ENCODE measurements at places on chromosomes 7 and 10.

- DNase-seq, result no peak
Measured at GRCh38 chr7:126689037-126689436, 563.7 kb downstream of the GRM8 start.

- DNase-seq, result no peak
Measured at GRCh38 chr10:112330607-112331160, 43.2 kb upstream of the ACSL5 start.

DNA sequence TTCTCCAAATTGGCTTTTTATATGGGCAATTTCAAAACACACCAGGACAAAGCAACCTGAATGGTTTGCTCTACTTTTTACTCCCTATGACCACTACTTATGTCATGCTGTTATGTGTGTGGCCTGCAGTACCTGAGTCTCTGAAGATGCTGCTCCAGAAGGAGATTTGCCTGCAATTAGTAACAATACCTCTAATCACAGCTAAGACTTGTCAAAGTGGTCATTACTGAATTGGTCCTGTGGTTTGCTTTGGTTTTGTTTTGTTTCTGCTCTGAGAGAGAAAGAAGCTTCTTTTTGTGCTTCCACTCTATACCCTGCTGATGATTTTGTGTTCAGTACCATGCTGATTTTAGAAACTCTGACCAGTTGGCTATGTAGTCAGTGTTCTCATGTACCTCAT, 25.5 kb downstream of the HGF start:
- DNase-seq, result no peak

GRCh38 chr10:85641479-85642009, 725.1 kb downstream of the GRID1 start:
- DNase-seq, result no peak

DNA sequence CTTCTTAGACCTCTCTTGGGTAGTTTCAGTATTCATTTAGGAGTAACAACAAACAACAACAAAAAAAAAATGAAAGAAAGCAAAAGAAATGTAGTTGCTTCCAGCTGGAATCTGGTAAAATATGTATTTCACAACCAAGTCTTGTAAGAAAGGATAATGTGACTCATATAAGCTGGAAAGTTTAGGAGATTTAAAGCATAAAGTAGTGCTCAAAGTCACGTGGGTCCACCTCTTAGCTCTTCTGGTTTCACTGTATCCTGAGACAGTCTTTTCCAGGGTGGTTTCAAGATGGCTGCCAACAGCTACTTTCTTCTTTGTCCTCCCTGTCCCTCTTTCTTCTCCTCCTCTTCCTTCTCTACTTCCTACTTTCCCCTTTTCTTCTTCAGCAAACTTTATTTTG, 69.5 kb upstream of the CDK13 start:
- no peak for DNase-seq

DNA sequence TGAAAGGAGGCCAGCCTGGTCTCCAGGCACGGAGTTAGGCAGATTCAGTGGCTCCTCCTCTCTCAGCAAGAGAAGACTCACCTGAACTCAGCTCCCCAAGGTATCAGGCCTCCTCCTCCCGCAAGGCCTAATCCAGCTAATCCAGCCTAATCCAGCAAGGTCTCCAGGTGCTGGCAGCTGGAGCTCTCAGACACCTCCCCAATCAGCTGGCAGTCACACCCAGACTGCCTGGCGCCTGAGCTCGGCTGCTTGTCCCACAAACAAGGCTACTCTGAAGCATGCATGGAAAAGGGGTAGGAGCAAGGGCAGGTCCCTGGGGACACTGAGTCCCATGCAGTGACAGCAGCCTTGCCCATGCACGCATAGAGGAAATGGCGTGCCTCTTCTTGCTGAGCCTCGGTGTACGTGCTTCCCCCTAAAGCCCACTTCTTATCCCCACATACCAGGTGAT, 3.3 kb upstream of the OPN4 start:
- no peak for DNase-seq

- DNase-seq, result no peak
Measured at GRCh38 chr10:87664276-87664701, 4.6 kb downstream of the PAPSS2 start.

GRCh38 chr7:135712796-135713195, 15.2 kb downstream of the SLC13A4 start:
- no peak for DNase-seq

DNA sequence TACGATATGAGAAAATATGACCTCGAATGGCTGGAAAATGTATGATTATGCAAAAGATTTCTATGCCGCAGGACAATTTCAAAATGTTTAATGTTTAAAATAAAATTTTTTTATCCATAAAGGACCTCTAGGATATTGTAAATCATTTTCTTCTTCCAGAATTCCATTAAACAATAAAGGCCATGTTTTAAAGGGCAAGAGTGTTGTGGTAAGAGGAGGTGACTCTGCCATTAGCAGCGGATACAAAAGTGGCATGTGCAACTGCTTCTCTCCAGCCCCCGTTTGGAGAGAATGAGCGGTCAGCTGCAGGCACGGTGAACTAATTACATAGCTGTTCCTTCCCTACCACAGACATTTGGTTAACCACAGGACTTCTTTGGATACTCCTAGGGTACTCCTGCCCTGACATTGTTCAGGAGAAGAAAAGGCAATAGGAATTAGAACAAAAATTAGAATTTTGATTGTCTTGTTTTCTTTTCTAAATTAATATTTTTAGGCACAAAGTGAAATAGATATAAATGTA, 63.8 kb downstream of the HBP1 start:
- DNase-seq, result no peak

DNA sequence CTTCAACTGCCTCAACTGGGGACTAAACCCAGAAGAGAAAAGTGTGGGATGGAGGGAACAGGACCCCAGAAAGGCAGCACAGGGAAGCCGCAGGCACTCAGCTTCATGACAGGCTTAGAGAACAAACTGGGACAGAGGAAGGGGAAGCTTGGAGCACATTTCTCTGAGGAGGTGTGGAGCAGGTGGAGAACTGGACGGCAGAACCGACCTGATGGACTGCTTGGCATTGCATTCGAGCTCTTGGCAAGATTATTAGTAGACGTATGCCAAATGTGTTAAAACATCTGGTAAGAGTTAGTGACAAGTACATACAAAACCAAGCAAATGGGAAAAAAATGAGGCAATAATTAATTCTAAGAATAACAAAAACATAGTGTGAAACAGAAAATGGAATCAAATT, 335.7 kb downstream of the SFMBT2 start:
- DNase-seq, result no peak
